Amniotic stem cell (primary cell): ENCODE measurements at places on chromosomes 2 and 18.

DNA sequence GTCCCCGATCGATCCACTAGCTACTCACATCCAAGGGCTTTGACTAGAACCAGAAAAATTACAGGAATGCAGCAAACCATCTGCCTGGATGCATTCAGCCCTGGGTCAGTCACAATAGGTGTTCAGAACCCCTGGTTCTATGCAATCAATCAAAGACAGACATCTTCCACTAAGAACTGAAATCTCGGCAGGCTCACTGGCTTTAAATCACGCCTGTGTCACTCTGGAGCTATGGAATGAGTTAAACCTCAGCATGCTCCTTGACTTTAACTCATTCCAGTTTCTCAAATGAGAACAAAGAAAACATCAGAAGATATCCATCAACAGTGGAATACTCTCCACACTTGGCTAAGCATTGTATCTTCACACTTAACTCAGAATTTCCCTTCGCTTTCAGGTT lies 68.1 kb upstream of the SPTBN1 start:
- no peak for DNase-seq

DNA sequence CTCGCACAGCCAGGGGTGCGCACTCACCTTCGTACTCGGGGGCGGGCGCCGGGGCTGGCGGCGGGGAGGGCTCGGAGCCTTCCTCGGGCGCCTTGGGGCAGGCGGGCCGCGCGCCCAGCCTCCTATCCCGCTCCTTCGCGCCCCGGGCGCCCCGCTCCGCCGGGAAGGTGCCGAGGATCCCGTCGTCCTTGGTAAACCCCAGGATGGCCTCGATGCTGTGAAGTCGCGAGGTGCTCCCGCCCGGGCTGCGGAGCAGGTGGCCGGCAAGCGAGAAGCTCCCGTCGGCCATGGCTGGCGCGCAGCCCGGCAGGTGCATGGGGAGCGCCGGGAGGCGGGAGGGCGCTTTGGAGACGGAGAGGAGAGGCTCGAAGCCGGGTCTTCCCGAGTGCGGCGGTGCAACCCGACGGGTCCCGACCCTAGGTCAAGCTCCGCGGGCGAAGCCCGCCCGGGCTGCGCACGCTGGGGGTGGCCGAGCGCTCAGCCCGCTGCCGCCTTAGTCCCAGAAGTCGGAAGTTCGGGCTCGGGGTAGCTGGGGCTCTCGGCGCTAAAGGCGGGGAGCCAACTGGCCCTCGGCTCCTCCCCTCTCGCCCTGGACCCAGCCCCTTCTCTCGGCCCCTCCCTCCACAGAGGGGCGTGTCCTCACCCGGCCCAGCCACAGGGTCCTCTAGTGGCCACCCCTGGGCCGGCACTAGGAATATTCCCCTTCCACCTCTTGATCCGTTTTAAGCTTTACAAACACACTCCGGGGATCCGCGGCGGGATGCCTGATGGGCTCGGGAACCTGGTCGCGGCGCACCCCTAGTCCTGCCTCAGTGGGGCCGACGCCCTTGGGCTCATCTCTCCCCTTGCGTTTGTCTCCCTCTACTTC lies at the start of gene RAX:
Gene RAX (minus strand): TSS at position 564 of the 868 bp plus-strand sequence. CDS start 248 bp downstream, at position 316.
- DNase-seq, result no peak

GRCh38 chr2:127654838-127655175 lies 8.9 kb downstream of the GPR17 start:
- no peak for DNase-seq

GRCh38 chr2:234772733-234773060 lies 179.1 kb upstream of the SH3BP4 start:
- DNase-seq, result no peak

DNA sequence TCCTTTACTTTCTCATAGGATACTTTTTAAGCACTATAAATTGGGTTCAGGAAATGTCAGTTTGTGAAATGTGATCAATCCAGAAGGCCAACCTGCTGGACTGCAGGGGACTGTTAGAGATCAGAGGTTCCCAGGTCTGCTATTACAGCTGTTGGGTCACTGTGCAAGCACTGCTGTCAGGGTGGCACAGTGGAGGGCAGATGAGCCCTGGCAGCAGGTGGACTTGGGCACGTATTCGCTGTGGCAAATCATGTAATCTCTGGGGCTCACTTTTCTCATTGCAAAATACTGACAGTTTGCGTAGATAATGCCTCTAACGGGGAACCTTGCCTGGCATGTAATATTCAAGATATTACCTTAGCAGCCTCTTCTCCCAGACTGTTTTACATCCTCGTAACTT lies 18.1 kb downstream of the RAB31 start:
- DNase-seq, result no peak

DNA sequence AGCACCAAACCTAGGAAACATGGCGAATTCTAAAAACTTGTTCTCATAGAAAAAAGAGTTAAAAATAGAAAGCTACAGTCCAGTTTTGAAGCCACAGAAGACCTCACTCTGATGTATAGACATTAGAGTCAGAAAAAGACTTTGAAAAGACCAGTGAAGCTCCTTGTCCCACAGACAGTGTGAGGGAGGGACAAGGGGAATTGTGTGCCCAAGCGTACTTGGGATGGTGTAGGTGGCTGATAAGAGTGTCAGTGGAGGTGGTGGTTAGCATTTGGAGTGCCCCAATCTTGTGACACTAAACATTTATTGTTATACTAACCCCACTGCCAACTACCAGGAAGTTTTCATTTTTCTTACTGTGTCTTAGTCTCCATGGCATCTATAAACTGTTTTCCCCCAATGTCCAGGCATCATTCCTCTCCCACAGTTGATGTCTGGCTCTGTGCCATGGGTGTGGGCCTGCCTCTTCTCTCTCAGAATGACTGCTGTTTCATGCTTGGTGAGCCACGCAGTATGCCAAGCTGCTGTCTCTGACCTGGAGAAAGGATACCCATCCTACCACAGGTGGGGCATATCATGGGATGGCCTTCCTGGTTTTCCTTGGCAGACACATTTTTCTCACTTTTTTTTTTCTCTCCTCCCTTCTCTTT lies 161.4 kb downstream of the RPIA start:
- no peak for DNase-seq

- DNase-seq, result no peak
Measured at GRCh38 chr2:176612736-176613135, 343.5 kb downstream of the MTX2 start.

DNA sequence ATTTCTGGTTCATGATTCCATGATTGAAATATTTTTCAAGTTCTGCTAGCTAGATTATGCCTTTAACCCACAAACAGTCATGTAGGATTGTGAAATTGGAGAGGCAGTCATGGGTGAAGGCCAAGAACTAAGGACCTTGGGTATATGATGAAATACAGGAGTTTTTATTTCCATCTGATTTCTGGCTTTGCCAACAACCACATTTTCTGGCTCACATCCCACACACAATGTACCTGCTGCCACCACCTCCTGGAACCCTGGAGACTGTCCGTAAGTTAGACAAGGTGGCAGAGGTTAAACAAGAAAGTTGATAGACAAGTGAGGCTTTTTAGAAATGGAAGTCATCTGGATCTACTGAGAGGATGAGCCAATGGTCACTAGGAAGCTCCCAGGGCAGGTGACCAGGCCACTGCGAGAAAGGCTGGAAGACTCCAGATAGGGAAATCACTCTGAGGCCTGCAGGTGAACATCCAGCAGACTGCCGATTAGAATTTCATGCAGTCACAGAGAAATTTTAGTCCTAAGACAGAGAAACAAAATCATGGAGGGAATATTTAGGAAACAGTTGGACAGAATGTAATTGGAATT lies 402.0 kb downstream of the ALK start:
- peak; percentile 4 for DNase-seq

DNA sequence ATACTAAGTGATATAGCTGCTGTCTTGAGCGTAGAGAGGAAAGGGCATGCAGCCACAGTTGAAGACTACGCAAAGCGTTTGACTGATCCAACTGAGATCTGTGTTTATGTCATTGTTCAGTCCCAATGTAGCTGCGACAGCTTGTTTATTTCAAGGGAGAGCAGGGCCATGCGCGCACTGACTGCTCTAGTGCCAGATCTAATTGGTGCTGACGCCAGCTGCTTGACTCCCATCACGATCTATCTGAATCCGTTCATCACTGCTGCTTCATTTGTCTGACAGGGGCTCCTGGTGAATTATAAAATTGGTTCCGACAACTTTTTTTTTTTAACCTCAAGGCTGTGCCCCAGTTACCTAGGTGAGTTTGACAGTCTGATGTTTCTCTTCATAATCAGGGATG lies 75.7 kb downstream of the CHST9 start:
- no peak for DNase-seq

DNA sequence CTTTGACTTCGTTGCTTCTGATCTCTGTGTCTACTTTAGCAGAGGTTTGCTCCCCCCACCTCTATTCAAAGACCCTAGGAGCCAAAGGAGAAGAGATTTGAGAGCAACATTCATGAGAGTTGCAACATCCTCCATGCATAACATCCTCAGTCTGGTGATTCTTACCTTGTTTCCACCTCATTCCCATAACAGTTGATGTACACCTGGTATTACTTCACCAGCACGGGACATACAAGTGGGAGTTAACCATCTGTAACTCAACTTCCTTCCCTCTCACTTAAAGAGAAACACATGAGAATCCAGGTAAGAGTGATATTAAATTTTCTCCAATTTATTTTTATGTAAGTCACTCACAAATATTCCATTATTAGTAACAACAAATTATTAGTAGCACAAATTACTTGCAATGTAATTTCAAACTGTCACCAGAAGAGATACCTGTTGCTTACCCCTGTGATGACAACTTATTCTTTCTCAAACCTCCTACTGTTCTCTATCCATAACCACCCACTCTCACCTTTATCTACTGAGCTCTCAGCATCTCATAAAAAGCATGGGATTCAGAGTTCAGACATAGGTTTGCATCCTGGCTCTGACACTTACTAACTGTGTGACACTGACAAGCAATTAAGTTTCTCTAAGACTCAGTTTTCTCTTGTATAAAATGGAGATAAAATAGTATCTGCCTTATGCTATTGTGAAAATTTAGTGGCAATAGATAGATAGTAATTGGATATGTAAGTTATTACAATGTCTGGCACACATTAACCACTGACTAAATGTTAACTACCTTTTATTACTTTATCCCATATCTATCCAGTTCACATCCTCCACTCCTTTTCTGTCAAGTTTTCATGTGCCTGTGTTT lies 184.6 kb upstream of the SRD5A2 start:
- DNase-seq, result no peak

DNA sequence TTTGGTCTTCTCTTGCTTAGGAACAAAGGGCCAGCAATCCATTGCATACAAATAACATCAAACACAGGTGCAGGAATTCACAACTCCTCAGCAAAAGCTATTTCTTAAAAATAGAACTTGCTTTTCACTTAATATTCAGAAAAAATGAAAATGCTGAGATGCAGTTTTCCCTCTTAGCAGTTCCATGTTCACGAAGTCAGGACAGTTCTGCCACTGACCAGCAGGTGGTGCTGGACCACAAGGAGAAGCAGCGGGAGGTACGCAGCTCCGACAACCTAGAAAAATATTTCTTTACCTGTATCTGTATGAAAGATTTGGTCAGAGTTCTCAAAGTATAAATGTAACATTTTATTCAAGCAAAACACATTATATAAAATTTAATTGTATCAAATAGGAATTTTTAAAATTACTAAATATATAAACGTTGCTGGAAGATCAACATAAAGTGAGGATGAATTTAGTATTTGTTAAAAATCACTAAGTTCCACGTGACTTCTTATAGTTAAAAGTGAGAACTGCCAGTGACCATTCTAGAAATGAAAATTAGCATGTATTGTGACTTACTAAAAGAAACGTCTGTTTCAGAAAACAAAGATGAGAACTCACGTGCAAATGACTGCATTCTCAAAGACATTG lies 48.8 kb downstream of the ADNP2 start:
- peak; percentile 22 for DNase-seq

GRCh38 chr2:12424219-12424618 lies 292.5 kb upstream of the TRIB2 start:
- DNase-seq, result no peak

- no peak for DNase-seq
Measured at GRCh38 chr2:240395448-240395847, 40.0 kb upstream of the GPC1 start.

DNA sequence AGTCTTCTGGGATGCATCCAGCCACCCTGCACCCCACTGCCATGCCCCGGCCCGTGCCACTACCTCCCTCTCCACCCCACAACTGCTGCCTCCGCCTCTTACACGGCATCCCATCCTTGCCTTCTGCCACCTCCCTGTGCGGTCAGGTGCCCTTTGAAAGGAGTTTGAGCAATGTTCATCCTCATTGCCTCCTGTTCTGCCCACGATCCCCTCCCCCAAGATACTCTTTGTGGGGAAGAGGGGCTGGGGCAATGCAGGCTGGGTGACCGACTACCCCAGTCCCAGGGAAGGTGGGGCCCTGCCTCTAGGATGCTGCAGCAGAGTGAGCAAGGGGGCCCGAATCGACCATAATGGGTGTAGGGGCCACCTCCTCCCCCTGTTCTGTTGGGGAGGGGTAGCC lies 8.4 kb downstream of the MFSD2B start:
- DNase-seq, result no peak

GRCh38 chr2:48146552-48146951 lies 240.3 kb upstream of the FBXO11 start:
- no peak for DNase-seq

DNA sequence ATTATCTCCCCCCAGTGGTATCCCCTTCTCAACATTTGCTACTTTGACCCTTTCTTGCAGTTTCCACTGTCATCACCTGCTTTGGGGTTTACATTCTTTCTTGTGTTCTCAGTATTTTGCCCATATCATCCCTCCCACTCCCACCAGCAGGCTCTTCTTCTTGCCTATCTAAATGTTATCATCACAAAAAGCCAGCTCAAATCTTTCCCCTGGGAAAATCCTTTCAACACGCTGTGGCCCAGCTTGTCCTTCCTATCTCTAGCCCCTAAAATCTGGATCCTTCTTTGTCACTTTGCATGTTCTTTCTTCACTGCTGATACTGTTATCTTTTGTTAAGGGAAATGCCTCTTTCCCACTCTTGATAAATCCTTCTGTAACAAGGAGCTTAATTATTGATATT lies 138.2 kb downstream of the RAD51AP2 start:
- DNase-seq, result no peak
